ENCODE measurements at places on chromosomes 2 and 18.
A peak's percentile ranks its signal among the peaks of the same experiment; 100 is the strongest.

GRCh38 chr18:61400016-61400635 is 66.9 kb downstream of the CDH20 start:
- DNase-seq, result no peak

DNA sequence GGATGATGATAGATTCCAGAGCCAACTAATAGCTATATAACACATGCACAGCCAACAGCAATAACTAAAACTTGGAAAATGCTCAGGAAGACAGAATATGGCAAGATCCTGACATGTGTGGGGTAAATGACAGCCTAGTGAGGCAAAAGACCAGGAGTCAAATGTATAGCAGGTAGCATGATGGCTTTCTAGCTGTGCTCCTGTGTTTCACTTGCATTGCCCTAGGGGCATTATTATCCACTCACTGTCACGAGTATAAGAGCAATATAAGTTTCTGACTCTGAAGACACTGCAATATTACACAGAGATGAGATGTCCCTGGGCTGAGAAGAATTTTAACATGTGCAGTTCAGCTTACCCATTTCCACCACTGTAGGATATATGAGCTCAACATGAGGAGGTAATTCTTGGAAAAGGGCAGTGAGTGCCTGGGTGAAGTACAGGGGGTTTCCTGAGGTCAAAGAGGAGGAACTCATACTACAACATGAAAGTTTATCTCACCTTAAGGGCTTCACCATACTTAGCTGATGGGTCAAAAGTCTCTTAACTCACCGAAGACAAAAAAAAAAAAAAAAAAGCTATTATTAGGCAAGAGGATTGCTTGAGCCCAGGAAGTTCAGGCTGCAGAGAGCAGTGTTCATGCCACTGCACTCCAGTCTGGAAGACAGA is 1385.6 kb upstream of the SLC39A10 start:
- no peak for DNase-seq

DNA sequence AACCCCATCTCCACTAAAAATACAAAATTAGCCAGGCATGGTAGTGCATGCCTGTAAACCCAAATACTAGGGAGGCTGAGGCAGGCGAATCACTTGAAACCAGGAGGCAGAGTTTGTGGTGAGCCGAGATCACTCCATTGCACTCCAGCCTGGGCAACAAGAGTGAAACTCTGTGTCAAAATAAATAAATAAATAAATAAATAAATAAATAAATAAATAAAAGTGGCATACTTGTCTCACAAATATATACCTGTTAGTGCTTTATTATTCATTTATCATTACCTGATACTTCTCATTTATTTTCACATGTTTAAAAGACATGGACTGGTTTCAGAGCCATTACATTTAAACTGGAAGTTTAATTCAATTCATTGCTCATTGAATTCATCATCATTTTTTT is 491.4 kb upstream of the CDH7 start:
- DNase-seq, result no peak

DNA sequence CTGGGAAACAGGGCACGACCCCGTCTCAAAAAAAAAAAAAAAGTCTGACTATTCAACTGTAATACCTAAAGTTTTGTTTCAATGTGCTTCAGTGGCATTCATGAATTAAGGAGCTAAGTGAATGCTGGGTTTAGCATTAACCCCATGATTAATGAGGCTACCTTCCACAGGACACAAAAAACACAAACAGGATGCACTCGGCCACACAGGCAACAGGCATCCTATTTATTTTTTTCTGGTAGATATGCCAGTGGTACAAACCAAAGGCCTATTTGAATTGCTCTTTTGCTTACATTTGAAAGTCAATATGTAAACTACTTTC is 48.3 kb downstream of the CDH2 start:
- no peak for DNase-seq

DNA sequence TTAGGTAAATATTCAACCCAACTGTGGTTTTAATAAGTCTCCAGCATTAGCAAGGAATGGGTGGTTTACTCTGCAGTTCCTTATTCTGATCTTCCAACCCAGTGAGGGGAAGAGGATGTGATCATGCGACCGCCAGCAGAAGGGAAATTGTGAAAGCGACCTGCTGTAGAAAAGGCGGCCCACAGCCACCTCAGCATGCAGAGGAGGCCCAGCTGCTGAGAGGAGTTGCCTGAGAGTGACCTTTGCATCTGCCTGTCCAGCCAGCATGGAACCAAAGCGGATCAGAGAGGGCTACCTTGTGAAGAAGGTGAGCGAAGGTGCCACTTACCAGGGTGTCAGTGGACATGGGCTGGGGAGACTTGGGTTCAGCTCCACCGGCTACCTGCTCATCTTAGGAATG is at the start of gene PLEK:
Gene PLEK, plus strand, starts transcription at position 196 of the 400 bp plus-strand sequence. Its CDS starts 70 bp downstream, at position 266.
- no peak for DNase-seq

DNA sequence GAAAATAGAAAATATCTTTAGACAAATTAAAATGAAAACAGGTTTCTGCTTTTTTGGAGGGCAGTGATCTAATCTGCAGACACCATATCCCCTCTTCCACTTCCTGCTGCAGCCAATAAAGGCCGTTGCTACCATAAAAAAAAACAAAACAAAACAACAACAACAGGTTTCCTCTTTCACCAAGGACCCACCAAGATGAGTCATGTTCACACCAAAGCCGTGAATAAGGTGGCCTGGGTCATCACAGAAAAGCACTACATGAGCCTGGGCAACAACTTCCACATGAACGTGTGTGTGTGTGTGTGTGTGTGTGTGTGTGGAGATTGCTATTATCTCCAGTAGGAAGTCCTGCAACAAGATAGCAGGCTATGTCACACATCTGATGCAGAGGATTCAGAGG is 24.8 kb upstream of the TFCP2L1 start:
- DNase-seq, result no peak

- no peak for DNase-seq
These were observed 24.9 kb downstream of the BIN1 start for GRCh38 chr2:127081826-127082633.

GRCh38 chr2:83113953-83114352 is 1345.1 kb downstream of the SUCLG1 start:
- DNase-seq, result peak; percentile 4

GRCh38 chr2:133849341-133849740 is 281.1 kb upstream of the NCKAP5 start:
- DNase-seq, result no peak

DNA sequence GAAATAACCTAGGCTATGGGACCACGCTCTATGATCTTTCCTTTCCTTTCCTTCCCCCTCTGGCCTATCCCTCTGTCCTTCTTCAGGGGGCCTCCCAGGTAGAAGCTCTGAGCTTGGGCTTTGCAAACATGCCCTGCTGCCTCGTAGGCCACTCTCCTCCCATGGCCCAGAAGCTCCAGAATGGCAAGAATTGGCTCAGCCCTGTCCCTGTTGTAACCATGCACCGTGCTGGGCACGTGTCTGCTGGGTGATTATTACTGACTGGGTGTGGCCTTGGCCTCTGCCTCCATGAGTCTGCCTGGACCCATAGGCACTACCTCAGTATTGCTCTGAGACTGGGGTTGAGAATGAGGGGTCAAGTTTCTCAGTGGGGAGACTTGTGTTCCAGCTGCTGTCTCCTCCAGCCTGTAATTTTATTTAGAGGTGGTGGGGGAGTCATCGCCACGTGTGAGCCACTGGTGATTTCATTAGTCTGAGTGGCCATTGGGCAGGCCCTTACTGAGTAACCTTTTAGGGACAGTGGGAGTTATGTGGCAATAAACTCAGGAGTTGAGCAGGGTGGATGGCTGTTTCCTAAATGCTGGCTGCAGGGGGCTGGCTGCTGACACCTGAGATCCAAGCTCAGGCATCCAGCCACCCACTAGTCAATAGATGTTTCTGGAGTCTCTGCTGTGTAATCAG is 157.9 kb downstream of the CLIP4 start:
- no peak for DNase-seq

DNA sequence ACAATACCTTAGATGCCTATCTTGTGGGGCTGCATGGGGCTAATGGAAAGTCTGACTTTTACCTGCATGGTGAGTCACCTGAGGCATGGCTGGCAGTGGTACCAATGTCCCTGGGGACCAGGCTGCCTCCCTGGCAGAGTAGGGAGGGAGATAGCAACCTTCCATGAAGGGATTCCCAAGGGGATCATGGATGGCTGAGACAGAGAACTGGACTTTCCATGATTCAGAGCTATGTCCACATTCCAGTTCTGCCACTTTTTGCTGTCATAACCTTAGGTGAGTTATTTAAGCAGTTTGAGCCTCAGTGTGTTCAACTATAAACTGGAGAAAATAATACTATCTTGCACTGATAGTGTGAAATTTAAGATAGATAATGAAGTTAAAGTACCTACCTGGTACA is 178.6 kb downstream of the SETBP1 start:
- no peak for DNase-seq

- peak; percentile 49 for DNase-seq
These were observed 505.5 kb upstream of the FAM98A start for GRCh38 chr2:34104601-34105000.

DNA sequence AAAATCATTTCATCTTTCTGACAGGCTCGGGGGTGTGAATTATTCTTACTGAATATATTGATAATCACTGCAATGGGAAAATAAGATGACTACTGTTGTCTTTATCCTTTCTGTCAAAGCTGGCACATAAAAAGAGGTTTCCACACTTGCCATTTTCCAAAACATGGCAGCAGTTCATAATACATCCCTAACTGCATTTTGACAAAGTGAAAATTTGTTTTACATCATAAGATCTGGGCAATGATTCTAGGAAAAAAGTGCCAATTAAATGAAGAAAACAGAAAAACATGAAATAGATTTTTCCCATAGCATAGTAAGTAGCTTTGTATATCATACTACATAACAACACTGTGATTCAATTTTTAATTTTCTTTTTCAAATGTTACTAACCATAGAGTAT is 65.4 kb downstream of the ERBB4 start:
- no peak for DNase-seq
